ENCODE measurements at places on chromosomes 5 and 9.

- no peak for DNase-seq
Observed at GRCh38 chr5:109694451-109694891, 4.7 kb downstream of the MAN2A1 start.

DNA sequence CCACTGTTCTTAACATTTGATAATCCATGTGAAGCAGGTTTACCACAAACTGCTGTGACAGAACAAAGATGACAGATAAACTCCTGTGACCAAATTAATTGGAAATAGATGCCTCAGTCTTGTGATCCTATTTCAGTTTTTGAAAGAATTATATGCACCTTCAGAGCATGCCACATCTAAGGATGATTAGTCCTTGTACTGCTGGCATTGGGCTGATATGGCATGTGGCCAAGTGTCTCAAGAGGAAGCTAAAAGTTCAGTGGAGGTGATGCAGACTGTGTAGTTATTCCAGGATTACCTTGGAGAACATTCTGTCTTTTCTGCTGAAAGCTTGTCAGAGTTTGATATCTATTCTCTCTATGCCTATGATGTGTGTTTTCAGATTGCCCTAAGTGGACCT lies 314.4 kb upstream of the EFNA5 start:
- DNase-seq = no peak

- no peak for DNase-seq
Observed at GRCh38 chr9:110797611-110798010, 129.0 kb downstream of the MUSK start.

DNA sequence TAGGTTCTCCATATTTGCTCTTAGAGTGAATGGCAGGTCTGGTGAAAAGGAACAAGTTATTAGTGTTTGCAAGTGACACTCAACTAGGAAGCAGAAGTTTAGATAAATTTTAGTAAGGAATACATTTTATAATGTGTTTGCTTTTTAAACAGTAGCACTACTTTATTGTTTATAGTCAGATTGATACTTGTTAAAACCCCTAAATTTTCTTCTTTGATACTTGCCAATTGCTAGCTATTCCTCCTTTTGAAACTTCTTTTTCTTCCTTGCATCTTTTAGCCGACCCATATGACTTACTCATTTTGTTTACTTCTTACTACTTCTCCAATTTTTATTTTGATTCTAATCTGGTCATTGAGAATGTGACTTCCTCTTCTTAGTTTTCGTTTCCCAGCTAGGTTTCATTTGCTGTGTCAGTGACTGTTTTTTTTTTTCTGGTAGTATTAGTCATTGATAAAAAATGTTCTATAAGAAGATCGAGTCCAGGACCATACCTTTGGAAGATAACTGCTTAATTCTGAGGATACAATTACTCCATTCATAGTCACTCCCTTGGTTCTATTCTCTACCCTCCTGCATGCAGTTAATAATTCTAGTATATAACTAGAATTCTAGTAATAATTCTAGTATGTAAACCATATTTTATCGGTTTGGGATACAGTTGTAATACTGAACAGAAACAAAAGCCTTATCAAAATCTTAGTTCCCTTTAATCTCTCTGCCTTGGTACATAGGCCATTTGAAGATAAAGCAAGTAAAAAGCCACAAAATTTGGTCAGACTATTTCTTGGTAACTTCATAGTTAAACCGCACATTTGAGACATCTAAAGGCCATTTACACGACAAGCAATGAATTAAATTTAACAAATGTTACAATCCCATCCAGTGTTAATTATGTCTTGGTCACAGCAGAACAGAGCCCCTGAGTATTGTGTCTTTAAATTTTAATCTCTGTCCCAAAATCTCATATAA lies 2.8 kb upstream of the RICTOR start:
- DNase-seq = no peak

DNA sequence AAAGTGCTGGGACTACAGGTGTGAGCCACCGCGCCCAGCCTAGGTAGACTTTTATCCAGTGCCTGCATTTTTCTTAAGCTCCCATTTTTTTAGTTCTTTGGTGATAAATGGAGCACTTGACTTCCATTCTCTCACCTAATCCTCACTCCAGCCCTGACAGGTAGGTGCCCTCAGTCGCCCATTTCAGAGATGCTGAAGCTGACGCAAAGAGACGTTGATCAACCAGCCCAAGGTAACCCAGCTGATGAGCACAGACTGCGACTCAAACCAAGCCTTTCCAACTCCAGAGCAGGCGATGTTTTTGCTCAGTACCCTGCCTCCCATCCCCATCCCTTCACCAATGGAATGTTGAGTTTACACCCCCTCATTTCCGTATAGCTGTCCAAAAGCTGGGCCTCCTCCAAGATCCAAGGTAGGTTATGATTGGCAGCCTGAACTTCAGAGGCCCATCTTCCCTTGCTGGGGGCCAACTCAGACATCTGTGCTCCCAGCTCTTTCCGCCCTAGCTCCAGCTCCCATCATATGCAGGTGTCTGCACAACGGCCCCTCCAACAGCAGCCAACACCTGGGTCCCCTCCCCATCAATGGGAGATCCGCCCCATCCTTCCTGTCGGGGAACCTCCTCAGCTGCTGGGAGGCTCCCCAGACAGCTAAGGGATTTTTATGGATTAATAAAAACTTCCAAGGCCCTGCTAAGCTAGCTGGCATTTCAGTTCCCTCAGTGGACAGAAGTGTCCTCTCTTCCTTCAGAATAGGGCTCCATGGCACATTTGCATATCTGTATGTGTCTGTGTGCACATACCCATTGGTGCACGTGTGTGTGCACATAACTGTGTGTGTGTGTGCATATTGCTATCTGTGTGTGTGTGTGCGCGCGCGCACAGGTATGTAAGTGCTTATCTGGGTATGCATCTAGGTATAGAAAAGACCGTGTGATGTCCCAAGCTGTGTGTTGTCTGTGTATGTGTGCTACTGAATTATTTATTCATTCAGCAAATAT lies 39.3 kb upstream of the VDAC1 start:
- DNase-seq = no peak

DNA sequence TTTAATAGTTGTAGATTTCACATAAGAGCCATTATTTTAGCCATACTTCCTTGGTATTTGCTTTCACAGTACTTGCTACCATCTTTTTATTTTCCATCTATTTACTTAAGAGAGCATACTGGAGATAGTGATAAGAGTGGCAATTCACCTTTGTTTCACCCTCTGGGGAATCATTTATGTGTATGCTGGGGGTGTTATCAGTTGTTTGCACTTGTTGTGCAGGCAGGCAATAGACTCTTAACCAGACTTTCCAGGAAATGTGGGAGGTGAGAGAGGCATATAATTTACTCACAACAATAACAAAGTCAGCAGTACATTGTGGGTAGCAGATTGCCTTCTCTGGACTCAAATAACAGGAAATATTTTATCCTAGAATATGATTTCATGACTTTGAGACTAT lies 1018.3 kb downstream of the CDH12 start:
- DNase-seq = no peak

DNA sequence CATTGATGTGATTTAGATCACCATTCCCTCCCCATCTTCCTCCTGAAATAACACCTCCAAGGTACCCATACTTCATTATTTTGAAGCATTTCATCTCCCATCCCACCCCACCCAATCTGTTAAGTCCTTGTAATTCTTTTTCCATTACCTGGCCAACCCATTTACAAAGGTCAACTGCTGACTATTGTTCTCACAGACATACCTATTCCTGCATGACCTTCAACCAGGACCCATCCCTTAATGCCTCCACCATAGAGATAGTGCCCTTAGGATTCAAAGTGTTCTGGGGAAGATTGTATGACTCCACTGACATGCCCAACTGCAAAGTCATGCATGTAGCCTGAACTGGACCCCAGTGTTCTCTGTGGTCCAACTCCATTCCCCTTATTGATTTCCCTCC lies 91.2 kb downstream of the NLN start:
- no peak for DNase-seq

DNA sequence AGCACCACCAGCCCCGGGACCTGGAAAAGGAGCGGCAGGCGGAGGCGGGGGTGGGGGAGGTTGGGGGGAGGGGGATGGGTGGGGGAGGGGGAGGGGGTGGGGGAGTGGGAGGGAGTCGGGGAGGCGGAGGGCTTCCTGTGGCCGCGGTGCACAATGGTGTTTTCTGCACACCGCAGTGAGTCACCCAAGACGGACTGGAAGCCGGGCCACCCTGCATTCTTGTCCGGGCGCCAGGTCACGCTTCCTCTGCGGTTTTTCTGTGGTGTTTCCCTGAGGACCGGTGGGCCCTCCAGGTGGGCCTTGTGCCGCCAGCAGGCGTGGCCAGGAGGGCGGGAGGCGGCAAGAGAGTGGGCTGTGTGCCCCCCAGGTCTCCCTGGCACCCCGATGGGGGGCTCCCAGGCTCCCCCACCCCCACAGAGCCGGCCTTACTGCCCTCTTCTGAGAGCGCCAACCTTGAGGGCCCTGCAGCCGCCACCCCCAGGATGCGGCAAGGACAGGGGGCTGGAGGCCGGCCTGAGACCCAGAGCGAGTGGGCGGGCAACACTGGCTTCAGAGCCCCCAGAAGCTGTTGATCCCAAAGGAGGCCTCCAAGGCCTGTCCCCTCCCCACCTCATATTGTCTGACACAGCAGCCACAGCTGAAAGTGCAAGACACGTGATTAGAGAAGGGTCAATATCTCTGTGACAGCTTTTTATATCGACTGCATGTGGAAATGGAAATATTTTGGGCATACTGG lies 11.1 kb downstream of the EXD3 start:
- DNase-seq = no peak

- no peak for DNase-seq
Observed at GRCh38 chr5:134969166-134969565, 1.5 kb downstream of the CATSPER3 start.

DNA sequence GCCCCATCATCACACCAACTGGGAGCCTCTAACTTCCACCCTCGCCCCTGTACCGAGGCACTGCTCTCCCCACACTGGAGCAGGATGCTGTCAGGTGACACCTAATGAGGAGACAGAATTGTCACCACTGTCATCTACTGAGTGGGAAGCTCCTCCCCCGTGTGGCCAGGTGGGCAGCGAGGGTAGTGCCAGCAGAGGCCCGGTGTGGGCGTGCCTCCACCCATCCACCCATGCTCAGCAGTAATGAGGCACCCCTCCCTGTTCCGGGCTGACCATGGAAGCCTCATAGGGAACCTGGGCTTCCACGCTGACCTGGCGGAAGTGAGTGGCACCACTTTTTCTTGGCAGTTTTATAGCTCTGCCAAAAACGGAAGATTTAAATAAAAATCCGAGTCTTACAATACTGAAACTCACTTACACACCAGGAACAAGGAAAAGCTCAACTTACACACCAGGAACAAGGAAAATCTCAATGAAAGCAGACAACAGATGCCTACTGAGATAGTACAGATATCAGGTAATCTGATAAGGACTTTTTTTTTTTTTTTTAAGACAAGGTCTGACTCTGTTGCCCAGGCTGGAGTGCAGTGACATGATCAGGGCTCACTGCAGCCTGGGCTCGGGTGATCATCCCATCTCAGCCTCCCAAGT lies 30.6 kb upstream of the ASS1 start:
- no peak for DNase-seq

GRCh38 chr9:87263291-87263690 lies 234.4 kb upstream of the DAPK1 start:
- peak; percentile 9 for DNase-seq

- DNase-seq = no peak
Observed at GRCh38 chr5:89556215-89556913, 673.4 kb upstream of the MEF2C start.

DNA sequence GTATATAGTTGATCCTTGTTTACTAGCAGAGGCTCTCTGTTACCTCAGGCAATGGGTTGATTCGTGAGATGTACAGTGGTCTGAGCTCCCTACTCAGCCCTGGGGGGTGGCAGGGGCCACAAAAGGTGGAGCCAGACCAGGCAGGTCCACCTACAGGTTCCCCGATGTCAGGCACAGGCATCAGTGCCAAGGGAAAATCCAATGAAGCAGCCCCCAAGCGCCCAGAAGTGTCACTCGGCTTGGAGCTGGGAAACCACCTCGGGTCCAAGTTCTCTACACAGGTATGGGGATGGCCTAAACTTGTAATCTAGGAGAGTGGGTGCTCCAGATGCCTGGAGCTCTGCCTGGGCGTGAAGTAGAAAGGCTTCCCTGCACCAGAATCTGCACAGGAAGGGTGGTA lies 188.8 kb downstream of the KIAA0825 start:
- no peak for DNase-seq

DNA sequence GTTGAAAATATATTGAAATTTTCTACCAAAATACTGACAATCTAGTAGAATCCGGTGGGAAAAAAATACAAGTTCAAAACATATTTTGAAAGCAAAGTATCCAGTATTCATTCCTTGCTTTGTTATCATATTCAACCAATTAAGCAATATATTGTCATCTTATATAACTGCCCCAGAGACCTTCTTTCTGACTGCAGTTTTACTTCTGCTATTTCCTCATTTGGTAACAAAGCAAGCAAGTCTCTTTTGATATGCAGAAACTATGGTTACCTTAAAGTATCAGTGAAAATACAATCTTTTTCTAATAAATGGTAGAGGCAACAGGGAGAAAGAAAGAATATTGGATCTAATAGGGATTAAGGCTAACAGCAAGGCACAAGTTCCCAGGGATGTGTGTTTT lies 663.7 kb upstream of the MEF2C start:
- DNase-seq = no peak

DNA sequence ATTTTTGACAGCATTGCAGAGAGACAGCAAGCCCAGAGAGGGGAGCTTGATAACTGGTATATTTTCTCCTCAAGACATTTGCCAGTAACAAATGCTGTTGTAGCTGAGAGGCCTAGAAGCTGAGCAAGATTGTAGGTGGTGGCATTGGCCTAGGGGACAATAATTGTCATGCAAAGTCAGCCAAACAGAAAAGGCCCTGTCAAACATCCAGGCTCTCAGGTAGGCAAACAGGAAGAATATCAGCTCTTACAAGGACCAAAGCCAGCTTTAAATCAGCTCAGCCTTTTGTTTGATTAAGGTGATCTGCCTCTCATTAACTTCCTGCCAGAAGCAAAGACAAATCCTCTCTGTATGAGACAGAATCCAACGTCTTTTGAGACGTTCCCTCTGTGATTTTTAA lies 29.7 kb upstream of the BARX1 start:
- DNase-seq = peak; percentile 38

DNA sequence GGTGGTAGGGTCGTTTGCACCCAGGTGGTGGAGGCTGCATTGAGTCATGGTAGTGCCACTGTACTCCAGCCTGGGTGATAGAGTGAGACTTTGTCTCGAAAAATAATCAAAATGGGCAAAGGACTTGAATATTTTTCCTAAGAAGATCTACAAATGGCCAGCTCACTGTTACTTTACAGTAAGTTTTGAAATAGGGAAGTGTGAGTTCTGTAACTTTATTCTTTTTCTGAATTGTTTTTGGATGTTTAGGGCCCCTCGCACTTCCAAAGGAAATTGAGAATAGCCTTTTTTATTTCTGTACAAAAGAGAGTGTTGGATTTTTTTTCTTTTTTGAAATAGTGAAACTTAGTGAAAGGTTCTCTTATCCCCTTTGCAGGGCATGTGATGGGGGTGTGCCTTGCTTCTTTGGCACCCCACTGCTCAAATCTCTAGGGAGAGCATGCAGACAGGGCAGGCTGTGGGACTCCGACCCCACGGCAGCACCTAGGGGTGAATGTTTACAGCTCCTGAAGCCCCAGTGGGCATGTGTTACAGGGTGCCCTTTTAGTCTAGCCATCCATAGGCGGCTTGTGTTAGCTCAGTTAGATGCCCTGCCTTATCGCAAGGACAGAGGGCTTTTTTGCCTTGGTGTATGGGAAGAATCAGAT lies 33.3 kb downstream of the GPBP1 start:
- DNase-seq = no peak

- DNase-seq = no peak
Observed at GRCh38 chr5:147754372-147755122, 28.0 kb downstream of the JAKMIP2 start.

GRCh38 chr5:146107901-146108300 lies 2.5 kb upstream of the PLAC8L1 start:
- no peak for DNase-seq

All from NT2/D1 (cell line).